ENCODE measurements at places on chromosomes 5 and 9.

- no peak for DNase-seq
Measured at GRCh38 chr5:169168280-169168679, 132.7 kb downstream of the SLIT3 start.

- DNase-seq = no peak
Measured at GRCh38 chr5:56306433-56307150, 73.5 kb upstream of the ANKRD55 start.

- no peak for DNase-seq
Measured at GRCh38 chr5:135739383-135739981, 95.0 kb upstream of the SLC25A48 start.

DNA sequence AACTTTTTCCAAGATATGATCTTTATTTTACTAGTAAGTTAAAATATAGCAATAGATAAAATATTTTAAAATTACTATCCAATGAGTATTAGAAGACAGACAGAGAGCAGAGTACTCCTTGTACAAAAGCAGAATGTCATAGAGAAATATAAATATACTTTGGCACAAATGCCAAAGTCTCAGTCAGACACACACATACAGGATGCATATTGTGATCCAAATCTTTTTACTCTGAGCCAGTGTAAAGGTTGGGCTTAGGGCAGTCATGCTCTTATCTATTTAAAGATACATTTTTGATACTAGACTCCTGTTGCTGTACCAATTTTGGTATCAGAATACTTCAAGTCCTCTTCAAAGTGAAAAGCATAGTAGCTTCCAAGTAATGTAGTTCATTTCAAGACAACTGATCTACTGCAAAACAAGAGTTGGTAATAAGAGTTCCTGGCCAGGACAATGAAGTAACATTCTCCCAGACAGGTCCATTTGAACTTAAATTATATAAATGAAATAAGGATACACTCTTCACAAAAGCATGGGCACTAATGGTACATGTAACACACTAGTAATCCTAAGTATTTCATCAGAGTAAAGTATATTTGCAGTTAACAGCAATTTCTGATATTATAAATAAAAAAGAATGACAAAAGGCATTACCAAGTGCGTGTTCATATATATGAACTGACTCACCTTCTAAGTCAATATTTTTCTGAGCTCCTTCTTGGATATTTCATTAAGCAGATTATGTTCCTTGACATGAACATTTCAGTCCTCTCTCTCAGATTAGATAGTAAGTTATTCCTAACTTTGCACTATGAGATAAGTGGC is 10.5 kb downstream of the PFDN1 start:
- no peak for DNase-seq

- no peak for DNase-seq
Measured at GRCh38 chr5:64530076-64530475, 24.3 kb downstream of the RGS7BP start.

GRCh38 chr5:11075035-11075805 is 314.2 kb upstream of the DAP start:
- DNase-seq = no peak

- DNase-seq = no peak
Measured at GRCh38 chr9:127027694-127028093, 94.7 kb downstream of the ANGPTL2 start.

GRCh38 chr9:81374459-81375186 is 314.7 kb downstream of the TLE1 start:
- no peak for DNase-seq

DNA sequence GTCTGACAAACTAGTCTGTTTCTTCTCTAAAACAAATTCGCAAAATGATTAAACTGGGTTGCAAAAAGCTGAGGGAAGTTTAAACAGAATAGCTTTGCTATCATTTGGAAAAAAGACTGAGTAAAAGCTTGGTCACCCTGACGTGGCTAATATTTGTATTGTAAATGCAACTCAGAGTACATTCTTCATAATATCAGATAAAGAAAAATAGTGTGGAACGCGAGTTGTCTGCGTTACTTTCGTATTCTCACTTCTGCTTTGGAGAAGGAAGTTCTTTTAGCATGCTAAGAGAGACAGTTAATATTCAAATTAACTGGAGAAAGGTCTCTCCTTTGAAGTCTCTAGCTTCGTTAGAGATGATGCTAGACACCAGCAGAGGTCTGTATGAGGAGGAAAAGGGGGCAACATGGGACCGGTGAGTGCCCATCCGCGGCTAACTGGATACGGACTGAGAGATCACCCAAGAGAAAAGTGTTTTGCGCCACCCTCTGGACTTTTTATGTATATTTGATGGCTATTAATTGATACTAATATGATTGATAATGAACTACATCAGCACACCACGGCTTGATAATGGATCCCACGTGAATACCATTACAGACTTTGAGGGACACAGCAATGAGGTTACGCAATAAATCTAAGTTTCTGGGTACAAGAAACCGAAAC is 2.9 kb upstream of the CNTRL start:
- no peak for DNase-seq

- no peak for DNase-seq
Measured at GRCh38 chr9:109403116-109403515, 82.3 kb upstream of the EPB41L4B start.

DNA sequence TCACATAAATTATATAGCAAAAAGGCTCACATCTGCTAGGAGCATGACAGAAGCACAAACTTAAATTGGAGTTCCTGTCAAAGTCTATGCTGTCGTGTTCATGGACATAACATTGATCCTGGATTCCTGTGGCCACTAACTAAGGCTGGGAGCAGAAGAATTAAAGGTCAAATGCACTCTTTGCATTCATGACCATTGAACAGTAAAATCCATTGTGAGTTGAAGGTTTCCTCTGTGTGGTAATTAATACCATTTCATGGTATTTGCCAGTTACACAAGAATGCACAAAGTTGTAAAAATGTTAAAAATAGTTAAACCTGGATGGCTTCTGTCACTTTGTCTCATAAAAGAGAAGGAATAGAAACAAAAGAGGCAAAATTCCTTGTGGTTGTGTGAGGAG is 242.6 kb downstream of the NPR3 start:
- no peak for DNase-seq

DNA sequence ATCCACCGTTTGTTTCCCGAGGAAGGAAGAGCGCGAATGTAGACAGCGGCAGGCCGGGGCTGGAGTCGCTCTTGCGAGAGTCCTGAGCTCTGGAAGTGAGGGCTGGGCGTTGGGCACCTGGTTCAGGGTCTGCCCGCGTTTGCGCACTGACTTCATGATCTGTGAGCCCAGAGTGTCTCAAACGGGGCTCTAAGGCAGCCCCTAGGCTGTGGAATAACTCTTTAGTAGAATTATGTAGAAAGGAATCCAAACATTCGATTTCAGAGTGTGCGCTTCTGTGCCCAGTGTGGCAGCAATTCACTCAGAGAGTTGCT is 478 bp upstream of the GGTA1 start:
- DNase-seq = no peak

GRCh38 chr5:150272531-150272930 is 17.0 kb downstream of the CAMK2A start:
- no peak for DNase-seq

DNA sequence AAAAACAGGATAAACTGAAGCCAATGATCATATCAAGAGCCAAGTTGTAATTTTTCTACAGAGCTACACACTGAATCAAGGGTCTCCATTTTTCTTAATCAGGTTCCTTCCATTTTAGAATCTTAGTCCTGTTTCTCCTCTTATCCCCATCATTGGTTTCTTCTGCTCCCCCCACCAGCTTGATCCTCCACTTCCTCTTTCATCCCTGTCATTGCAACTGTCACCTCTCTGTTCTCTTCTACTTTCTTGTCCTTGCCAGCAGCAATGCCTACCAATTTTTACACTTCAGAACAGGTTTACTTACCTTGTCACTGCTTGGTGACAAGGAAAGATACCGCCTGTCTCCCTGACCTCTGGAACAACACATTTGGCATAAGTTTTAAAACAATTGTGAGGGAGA is 97.3 kb downstream of the CFAP90 start:
- no peak for DNase-seq

GRCh38 chr5:116645627-116646026 is 71.0 kb upstream of the SEMA6A start:
- no peak for DNase-seq

DNA sequence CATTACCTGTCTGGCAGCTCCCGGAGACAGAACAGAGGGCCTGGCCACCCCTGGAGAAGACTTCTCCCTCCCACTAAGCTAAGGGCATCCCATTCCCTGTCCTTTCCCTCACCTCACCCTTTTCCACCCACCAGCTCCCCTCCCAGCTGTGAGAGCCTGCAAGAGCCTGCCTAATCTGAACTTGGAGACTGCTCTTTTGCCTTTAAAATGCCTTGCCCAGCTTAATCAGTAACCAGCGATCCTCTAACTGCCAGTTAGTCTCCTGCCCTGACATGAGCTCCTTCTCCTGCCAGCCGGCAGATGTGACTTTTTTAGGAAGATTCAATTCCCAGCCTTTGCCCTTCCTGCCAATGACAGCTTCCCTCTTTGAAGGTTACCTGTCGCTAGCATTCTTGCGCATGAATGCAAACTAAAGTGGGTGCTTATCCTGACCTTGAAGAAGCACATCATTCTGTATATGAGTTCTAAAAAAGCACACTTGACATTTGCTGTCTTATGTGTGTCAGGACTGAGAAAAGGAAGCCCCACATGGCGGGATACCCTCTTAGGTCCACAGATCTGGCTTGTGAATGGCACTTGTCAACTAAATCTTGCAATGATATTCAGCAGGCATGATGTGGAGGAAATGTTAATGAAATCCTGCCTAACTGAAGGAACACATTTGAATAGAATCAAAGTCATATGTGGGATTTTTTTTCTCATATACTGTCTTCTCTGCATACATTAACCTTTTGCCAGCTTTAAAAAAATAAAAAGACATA is 411.2 kb upstream of the SLC30A5 start:
- no peak for DNase-seq

GRCh38 chr9:16598316-16598715 is 272.2 kb downstream of the BNC2 start:
- DNase-seq = no peak

DNA sequence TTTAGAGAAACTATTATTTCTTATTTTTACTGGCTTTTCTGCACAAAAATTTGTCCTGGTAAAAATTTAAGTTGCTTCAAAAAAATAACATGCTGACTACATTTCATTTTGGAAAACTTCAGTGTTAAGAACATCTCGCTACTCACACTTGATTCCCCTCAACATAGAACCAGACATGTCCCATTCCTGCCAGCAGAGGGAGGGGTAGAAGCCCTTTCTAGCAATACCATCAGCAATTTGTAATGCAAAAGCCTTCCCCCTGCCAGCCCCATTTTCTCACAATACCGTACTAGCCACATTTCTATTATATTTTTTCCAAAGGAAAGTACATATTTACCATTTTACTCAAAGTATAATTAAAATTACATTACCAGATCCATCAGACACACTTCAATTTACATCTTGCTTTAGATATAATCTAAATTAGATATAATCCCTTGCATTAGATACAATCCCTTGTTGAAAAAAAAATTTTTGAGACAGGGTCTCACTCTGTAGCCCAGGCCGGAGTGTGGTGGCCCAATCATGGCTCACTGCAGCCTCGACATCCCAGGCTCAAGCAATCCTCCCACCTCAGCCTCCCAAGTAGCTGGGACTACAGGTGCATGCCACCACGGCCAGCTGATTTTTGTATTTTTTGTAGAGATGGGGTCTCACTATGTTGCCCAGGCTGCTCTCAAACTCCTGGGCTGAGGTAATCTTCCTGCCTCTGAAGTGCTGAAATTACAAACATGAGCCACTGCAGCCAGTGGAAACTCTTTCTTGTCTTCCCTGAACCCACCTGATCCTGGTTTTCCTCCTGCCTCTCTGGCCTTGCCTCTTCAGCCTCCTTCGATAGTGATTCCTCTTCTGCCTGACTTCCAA is 39.6 kb upstream of the IDNK start:
- DNase-seq = no peak

DNA sequence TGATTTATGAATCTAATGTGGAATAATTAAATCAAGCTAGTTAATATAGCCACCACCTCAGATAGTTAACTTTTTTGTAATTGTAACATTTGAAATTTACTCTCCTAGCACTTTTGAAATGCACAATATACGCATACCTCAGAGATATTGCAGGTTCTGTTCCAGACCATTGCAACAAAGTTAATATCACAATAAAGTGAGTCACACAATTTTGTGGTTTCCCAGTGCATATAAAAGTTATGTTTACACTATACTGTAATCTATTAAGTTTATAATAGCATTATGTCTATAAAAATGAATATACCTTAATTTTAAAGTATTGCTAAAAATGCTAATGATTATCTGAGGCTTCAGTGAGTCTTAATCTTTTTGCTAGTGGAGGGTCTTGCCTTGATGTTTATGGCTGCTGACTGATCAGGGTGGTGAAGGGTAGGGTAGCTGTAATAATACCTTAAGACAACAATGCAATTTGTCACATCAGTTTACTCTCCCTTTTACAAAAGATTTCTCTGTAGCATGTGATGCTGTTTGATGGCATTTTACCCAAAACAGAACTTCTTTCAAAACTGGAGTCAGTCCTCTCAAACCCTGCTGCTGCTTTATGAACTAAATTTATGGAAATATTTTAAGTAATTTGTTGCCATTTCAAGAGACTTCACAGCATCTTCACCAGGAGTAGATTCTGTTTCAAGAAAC is 235.1 kb upstream of the ADAMTSL1 start:
- no peak for DNase-seq

- DNase-seq = no peak
Measured at GRCh38 chr9:111038331-111039230, at the start of gene LPAR1. LPAR1 (minus strand) TSS chr9:111038470; CDS start chr9:110972117, 66,353 bp downstream.

GRCh38 chr5:73199671-73200070 is 26.7 kb downstream of the TMEM174 start:
- DNase-seq = no peak

DNA sequence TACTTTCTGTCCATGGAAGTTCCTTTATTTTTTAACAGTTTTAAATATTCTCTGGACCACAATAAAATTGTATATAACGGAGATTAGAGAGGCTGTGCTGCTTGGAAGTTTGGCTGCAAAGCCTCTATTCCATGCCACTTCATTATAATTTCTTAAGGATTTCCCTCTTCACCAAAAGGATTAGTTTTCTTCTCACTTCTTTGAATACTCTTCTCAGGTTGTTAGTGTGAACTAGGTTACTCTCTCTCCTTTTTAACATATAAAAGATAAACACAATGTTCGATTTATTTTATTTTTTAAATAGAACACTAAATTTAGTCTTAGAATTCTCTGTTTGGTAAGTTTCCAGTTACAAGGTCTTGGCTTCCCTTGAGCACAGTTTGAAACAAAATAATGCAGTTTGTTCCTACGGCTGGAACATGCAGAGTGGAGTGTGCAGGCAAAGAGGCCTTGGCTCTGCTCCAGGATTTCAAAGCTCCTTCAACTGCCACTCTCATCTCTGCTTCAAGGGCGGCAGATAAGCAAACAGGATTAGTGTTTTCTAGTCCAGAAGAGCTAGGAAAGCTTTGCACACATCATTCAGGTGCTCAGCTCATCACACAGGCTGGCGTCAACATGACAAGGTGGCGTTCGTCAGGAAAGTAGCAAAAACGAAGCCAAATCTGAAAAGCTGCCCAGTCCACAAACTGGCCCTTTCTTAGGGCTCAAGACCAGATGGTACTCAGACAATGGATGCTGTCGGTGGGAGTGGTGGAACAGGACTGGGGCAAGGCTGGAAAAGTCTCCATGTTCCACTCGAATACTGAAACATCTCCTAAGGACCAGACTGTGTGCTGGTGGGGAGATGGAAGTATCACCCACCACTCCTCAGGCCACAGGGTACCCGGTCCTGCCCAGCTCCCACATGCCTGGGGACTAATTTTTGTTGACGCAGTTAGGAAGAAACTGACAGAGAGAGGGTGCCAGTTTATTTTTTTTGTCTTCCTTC is 286.6 kb downstream of the CRB2 start:
- no peak for DNase-seq
